Tibial nerve (tissue), 4 donors: ENCODE measurements at places on chromosomes 16 and 17. TPM values are rescaled to one million over a fixed set of nuclear protein-coding genes. Genes with fewer than 3 reads are reported as not detected.

CES4A gene
- total RNA-seq = 18.6 TPM

TMEM186 gene
- 8.1 TPM for total RNA-seq

MFAP4 gene
- 62.4 TPM for total RNA-seq

CRYBA1 gene
- total RNA-seq = not detected

PDIA2 gene
- 3.3 TPM for total RNA-seq

SLFN12 gene
- total RNA-seq = 20.1 TPM

- DNase-seq = no peak
These were observed 14.4 kb upstream of the CDIPT start for GRCh38 chr16:29877266-29877961.

- no peak for DNase-seq
These were observed 174.3 kb downstream of the ENGASE start for GRCh38 chr17:79248843-79249493.

GRCh38 chr17:9931144-9931741, 26.2 kb upstream of the RCVRN start:
- no peak for DNase-seq

DNA sequence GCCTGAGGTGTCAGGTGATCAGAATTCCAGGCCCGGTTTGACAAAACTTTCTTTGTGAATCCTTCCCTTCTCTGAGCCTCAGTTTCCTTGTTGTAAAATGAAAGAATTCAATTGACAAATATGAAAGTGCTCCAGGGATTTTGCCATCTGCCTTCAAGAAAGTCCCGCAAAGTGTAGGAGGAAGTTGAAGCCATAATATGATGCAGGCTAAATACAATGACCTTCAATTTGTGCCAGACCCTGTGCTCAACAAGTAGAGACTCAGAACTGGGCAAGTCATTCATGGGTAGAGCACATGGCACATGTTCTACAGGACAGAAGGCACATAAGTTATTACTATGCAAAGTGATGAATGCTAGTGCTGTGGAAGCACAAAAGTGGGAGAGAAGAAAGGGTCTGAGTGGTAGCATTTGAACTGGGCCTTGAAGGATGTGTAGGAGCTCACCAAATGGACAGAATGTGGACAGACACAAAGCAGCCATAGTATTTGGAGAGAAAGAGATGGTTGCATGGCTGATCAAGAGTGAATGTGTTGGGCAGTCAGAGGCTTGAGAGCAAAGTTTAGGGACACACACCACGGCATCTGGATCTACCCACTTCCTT, 2.4 kb upstream of the SCIMP start:
- DNase-seq = no peak

GRCh38 chr17:9291912-9292560, 270.7 kb downstream of the NTN1 start:
- peak; percentile 38 for DNase-seq

DNA sequence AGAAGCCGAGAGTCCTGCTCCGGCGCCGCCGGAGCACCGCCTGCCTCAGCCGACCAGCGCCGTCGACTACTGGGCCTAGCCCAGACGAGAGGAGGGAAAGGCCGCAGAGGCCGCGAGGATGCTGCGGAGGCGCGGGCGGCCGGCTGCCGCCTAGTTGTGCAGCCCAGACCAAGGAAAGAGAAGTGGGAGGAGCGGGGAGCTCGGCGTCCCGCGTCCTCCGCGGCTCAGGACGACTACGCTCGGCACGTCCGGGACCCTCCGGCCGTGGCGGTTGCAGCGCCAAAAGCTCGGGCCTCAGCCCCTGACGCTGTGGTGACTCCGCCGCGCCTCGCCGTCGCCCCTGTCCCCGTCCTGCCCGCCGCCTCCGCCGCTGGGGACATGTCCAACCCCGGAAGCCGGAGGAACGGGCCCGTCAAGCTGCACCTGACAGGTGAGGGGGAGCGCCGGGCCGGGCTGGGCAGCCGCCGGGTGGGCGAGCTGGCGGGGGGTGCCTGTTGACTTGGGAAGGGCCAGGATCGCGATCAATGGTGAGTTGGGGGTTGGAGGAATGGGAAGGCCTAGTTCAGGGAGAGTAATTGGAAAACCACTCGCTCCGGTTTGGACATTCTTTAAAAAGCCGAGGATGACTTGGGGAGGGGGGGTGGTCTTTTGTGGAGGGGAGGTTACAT, 37.7 kb downstream of the RNF135 start:
- DNase-seq = no peak

- no peak for DNase-seq
These were observed 40.3 kb upstream of the TNRC6A start for GRCh38 chr16:24689128-24689527.

DNA sequence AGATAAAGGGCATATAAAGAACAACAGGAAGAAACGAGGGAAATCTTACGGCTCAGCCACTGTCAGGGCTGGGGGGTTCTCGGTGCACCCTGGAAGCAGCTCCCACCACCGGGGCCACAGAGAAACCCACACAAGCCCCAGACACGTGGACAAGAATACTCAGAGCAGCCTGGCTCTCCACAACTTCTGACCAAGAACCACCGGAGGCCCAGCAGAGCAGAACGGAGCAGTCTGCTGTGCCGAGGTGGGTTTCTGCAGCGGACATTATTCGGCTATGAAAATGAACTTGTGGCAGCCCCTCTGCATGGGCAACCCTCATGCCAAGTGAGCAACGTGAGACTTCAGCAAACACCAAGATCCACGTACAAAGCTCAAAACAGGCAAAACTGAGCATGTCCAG, 6.8 kb downstream of the DNASE1 start:
- DNase-seq = no peak

DNA sequence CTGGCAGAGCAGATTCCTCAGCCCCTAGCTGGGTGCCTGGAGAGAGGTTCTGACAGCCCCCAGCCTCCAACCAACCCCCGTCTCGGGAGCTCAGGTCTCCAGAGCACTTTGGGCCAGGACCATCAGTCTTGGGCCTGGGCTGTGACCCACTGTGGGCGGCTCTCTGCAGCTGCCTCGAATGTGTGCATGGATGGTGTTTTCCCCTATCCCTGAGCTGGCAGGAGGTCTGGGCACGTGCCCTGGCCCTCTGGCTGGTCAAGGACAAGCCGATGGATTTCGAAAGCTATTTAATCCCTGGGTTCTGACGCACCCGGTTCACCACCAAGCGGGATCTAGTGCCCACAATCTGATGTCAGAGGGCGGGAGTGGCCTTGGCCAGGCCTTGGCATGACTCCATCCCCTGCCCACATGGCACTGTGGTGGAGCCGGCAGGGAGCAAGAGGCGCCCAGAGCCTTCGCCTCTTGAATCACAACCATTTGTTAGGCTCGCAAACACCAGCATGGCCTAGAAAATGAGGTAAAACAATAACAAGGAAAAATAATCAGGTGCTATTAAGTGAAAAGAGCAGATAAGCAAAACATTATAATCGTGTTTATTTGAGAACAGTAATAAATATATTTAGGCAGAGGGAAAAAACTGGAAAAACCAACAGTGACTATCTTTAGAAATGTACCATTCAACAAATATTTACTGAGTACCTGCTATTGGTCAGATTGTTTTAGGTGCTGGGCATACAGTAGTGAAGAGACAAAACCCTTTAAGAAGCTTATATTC, 69.3 kb upstream of the TOB1 start:
- DNase-seq = peak; percentile 52

GRCh38 chr17:74566132-74566753, 1.1 kb downstream of the CD300H start:
- no peak for DNase-seq

GRCh38 chr17:59425085-59425931, 93.9 kb downstream of the YPEL2 start:
- DNase-seq = peak; percentile 32

- DNase-seq = no peak
These were observed 164.1 kb downstream of the CDH8 start for GRCh38 chr16:61871837-61872777.

GRCh38 chr17:19939993-19940721, 37.5 kb downstream of the AKAP10 start:
- no peak for DNase-seq
